ENCODE measurements at places on chromosomes 5 and 9.
A peak's percentile ranks its signal among the peaks of the same experiment; 100 is the strongest.

DNA sequence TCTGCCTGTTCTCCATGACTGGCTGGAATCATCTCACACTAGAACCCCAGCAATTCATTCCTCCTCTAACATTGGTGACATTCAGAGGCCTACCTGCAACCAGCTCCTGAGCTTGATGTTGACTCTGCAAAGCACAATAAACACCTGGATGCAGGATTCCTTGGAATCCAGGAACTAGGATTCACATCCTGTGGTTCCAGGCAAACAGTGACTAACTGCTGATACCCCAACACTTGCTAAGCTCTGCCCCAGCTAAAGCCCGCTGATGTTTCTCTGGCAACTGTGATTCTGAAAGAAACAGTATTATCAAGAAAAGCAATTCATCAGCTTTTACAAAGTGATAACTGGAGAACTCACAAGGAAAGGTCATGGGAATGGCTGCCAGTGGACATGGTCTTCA lies 29.2 kb downstream of the SUSD1 start:
- no peak for DNase-seq

GRCh38 chr9:20407013-20407412 lies 215.3 kb downstream of the MLLT3 start:
- DNase-seq = no peak

DNA sequence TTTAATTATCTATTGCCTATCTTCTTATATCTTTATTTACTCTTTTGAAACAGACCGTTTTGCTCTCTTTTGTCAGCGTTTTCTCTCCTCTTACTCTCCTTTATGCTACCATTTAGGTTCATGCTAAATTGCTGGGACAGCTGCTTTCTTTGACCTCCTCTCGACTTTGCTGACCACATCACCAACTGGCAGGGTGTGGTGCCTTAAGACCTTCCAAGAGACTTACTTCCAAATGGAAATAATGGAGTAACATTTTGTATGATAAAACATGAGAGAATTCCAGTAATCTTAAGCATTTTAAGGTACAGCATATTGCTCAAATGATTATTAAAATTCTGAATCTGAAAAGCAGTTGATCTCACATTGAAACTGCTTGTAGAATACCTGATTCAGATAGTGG lies 71.5 kb upstream of the MEF2C start:
- no peak for DNase-seq

GRCh38 chr5:13201022-13201421 lies 743.5 kb downstream of the DNAH5 start:
- DNase-seq = no peak

GRCh38 chr5:76524101-76524835 lies 98.9 kb downstream of the F2RL2 start:
- DNase-seq = no peak

DNA sequence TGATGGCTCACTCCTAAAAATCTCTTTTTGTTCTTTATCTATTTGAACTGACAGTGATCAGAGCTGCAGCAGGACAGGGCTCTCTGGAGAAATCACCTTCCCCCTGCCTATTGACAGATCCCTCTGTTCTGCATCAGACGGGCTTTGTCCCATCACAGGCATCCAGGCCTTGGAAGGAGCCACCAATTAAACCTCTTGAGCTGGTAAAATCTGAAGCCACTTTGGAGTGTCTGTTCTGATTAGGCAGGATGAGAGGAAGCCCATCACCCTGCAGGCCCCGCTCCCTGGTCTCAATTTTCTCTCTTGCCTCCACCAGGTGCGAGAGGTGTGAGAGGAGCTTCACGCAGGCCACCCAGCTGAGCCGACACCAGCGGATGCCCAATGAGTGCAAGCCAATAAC lies 97.7 kb downstream of the PRDM6 start:
- no peak for DNase-seq

GRCh38 chr5:124528838-124529237 lies 217.6 kb downstream of the ZNF608 start:
- DNase-seq = no peak

- no peak for DNase-seq
Measured at GRCh38 chr5:142800776-142801494, 30.8 kb downstream of the ARHGAP26 start.

DNA sequence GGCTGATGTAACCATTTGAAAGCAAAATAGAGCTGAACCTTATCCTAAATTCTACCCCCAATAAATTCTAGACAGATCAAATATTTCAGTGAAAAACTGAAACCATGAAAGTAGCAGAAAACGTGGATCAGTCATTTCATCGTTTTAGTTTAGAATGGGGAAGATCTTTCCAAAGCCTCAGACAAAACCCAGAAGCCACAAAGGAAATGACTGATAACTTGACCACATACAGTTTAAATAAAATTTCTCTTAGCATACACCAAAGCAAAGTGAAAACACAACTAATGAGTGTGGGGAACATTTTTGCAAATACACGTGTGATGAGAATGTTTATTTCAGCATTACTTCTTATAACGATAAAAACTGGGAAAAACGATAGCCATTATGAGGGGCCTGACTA lies 284.8 kb downstream of the ADGRV1 start:
- no peak for DNase-seq

- DNase-seq = no peak
Measured at GRCh38 chr5:17004441-17005106, 68.5 kb upstream of the MYO10 start.

DNA sequence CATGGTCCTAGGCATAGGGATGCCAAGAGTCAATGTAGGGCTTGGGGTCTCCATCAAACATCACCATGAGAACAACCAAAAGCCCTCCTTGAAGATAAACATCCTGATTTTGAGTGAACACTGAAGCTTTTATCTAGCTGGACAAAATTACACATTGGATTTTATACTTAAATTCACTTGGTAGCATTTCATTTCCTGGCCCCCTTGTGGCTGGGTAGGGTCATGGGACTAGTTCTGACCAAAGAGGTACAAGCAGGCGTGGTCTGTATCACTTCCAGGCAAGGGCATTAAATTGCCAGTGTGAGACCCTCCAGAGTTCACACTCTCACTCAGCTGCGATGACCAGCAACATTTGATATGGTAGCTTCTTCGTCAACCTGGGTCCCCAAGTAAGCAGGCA lies 320.3 kb downstream of the ACTL7B start:
- DNase-seq = no peak

GRCh38 chr5:87770601-87771121 lies 357.9 kb upstream of the CCNH start:
- peak; percentile 25 for DNase-seq

All from C1 segment of cervical spinal cord (tissue), 14 donors.